ENCODE measurements at places on chromosomes 16 and 17.
A peak's percentile ranks its signal among the peaks of the same experiment; 100 is the strongest.

GRCh38 chr16:14486520-14487303, 143.3 kb downstream of the PARN start:
- DNase-seq, result no peak

- DNase-seq, result no peak
Observed at GRCh38 chr16:50694206-50694605, 800 bp downstream of the NOD2 start.

DNA sequence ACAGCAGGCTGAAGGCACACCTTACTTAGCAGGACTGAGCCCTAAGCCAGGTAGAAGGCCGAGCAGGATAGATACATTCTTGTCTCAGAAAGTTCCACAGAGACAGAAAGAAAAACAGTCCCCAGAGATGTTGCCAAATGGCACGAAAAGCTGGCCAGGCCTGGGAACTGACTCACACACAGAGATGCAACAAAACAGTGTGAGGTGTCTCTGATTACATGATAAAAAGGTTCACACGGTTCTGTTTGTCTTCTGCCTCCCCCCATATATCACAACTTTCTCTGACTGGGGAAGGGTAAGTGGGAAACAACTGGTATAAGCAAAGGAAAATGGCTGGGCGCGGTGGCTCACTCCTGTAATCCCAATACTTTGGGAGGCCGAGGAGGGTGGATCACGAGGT, 1.7 kb downstream of the WBP2 start:
- no peak for DNase-seq

DNA sequence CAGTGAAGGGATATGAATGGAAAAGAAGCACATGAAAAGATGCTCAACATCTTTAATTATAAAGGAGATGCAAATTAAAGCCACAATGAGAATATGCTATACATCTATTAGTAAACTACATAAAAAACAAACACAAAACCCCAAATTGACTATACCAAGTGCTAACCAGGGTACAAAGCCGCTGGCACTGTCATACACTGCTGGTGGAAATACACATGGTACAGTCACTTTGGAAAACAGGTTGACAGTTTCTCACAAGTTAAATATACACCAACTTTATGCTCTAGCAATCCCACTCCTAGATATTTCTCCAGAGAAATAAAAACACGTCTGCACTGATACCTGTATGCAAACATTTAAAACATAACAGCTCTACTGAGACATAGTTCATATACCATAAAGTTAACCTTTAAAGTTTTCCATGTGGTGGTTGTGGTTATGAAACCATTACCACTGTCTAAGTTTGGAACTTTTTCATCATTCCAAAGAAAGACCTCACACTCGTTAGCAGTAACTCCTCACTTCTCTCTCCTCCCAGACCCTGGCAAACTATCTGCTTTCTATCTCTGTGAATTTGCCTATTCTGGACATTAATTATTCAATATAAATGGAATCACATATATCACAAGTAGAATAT, 42.7 kb downstream of the ADGRG5 start:
- DNase-seq, result no peak

DNA sequence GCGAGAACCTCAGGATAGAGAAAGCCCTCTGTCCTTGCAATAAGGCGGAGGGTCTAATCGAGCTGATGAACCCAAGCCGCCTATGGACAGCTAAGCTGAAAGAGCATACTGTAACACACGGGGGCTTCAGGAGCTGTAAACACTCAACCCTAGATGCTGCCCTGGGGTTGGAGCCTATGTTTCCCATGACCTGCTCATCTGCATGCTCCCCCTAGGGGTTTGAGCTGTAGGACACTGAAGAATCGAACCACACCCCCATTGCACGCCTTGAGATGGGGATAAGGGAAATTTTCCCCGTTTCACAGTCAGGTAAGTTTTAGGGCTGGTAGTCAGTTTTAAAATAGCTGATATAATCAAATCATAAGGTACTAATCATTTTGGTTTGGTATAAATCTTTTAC, 675.6 kb upstream of the CDH8 start:
- no peak for DNase-seq

- no peak for DNase-seq
Observed at GRCh38 chr16:88838566-88838965, 18.2 kb downstream of the GALNS start.

DNA sequence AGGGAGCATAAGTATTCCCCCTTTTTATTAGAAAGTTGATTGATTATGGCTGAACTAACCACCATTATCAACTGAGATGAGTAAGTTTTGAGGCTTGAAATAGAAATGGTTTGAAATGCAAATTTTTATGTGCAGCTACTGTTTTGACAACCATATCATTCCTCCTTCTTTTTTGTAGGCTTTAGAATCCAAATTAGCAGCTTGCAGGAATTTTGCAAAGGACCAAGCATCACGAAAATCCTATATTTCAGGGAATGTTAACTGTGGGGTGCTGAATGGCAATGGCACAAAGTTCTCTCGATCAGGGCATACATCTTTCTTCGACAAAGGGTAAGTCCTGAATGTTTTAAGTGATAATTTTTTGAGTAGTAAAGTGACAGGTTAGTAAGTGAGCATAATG, 24.1 kb downstream of the NDEL1 start:
- DNase-seq, result no peak

DNA sequence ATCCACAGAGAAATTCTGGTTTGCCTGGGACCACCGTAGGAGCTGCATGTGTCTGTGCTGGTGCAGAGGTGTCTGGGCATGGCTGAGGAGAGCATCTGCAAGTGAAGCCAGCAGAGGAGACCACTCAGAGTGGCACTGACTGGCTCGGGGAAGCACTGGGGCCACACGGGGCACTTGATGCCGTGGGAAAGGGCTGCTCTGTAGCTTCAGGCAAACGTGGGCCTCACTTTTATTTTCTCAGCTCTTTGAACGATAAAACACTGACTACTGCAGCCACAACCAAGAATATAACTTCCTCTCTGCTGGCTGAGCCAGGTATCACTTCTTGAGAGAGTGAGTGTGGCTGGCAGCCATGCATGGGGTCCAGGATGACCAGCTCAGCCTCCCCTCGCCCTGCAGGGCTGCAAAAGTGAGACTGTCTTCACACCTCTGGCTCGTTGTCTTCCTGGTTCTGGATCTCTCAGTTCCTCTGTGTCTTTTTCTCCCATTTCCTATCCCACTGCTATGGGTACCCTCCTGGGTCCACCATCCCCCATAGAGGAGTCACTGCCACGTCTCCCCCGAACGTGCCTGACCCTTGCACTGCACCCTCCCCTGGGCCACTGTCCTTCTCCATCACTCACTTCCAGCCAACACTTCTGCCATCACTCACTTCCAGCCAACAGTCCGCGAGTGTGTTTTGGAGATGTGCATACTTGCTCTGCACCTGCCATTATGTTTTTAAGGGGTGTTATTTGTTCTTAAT, 201.4 kb upstream of the CHMP6 start:
- DNase-seq, result no peak

DNA sequence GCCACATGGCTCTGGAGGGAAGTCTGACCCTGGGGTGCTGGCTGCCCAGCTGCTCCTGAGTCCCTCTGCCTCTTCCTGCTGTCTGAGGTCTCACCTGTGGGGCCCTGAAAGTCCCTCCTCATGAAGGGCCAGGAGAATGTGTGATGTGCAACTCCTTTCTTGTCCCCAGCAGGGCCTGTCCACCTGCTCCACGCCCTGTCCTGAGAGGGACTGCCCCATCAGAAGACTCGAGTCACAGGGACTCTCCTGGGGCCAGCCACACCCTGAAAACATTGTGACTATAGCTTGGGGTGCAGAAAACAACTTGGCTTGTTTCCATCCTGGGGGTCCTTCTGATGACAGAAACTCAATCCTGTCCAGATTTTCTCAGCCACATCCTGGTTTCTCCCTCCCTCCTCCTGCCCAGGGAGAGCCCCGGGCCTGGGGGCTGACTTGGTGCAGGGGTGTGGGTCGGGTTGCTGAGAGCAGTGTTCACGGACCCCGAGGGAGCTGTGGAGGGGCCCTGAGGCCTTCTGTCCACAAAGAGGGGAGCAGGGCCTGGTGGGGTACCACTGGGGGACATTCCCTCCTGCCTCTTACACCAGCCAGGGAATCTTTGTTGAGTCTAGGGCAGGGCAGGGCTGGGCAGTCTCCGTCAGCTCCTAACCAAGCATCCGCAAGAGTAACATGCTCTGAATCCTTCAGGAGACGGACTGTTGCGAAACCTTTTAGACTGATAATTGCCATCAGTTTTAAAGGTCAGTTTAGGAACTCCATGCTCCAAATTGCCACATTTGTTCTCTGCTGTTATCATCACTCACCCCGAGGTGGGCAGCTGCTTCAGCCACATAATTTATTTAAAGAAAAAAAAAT, 45.9 kb downstream of the NT5M start:
- DNase-seq, result no peak

DNA sequence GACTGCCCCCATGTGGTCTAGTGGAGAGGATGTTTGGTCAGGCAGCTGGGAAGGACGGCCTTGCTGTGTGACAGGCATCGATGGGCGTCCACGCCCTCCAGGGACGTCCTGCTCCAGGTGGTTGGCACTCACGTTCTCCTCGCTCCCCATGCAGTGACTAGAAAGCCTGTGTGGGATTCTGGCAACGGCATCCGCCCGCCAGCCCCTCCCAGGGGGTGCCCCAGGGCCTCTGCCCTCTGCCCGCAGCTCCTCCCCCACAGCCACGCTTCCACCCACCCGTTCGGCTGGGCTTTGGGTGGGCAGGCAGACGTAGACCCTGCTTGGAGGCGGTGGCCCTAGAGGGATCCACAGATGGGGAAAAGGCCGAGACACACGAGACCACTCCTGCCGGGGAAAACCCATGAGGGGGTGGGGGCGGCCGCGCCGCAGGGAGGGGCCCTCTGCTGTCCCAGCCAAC, 4.7 kb upstream of the IL17C start:
- DNase-seq, result peak; percentile 36

DNA sequence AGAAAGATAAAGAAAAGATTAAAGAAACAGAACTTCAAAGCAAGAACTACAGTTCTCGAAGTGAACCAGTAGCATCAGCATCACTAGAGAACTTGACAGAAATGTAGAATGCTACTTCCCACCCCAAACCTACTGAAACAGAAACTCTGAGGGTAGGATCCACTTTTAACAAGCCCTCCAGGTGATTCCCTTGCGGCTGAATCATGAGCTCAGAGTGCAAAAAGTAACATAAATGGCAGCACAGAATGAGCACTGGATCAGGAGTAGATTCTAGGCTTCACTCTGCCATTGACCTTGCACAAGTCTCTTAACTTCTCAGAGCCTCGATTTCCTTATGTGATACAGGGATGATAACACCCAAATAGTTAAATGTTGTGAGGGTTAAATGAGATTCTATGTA, 5.8 kb downstream of the TOM1L2 start:
- no peak for DNase-seq

DNA sequence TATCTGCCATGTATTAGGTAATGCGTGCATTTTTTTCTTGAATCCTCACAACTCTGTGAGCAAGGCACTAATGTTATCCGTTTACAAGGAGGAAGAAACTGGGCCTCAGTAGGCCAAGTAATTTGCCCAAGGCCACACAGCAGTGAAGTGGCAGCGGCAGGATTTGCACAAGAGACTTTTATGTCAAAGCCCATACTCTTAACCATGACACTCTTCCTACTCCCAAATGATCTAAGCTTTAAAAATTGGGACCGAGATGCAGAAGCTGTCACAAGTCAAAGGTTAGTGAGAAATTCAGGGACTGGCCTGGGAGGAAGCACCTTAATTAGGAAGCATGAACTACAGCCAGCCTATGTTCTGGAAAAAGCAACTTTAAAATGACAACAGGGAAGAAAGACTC, 10.7 kb downstream of the MAP3K14 start:
- DNase-seq, result no peak
